Mesendoderm (in vitro differentiated cells): ENCODE measurements at places on chromosomes 5 and 9.
A peak's percentile ranks its signal among the peaks of the same experiment; 100 is the strongest.

DNA sequence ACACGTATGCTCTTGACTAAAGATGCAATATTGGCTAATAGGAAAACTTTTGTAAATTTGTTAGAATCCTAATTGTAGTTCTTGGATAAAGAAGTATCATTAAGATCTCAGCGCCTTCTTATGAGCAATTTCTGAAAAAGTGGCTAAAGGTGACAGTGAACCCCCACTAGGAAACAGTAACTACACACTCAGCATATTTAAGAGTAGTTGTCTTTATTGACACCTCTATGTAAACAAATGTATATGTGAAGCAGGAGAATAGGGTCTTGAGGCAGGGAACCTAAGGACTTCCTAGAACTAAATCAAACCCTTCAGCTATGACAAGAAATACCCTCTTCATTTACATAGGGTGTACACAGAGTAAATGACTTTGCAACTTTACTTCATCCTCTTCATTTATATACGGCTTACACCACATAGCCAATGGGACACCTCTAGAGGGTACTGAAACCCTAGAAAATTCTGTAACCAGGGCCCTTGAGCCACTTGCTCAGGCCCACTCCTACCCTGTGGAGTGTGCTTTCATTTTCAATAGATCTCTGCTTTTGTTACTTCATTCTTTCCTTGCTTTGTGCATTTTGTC, 2.8 kb downstream of the NIPSNAP3A start:
- no peak for DNase-seq

DNA sequence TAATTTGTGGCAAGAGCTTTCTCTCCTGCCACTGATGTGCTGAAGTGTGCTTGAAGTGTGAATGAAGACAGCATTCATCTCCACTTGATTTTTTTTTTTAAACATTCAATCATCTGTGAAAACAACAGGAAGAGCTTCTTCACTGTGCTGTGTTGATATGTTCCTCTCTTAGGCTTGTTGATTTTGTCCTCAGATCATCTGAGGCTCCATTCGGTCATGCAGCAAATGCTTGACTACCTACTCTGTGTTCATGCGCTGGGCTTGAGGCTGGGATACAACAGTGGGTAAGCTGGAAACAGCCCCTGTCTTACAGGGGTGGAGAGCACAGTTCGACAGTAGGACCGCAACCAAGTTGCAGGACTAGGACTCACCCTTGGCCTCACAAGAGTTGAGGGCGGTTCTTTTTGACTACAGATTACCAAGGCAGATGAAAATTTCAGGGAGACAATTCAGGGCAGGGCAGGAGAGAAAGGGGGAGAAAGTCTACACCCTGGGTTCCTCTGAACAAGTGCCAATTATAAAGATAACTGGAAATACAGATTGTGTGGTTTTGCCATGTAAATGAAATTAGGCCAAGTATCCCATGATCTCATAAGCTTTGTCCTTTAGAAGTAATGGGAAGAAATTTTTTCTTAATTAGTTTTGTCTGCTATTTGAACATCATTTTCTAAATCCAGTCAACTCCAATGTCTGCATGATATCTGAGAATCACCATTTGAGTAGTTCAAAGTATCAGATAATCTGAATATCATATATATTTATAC, 31.0 kb upstream of the F2R start:
- DNase-seq: no peak

GRCh38 chr9:113628621-113629020, 165.1 kb downstream of the RGS3 start:
- no peak for DNase-seq

GRCh38 chr5:107631805-107632362, 38.9 kb downstream of the EFNA5 start:
- no peak for DNase-seq

DNA sequence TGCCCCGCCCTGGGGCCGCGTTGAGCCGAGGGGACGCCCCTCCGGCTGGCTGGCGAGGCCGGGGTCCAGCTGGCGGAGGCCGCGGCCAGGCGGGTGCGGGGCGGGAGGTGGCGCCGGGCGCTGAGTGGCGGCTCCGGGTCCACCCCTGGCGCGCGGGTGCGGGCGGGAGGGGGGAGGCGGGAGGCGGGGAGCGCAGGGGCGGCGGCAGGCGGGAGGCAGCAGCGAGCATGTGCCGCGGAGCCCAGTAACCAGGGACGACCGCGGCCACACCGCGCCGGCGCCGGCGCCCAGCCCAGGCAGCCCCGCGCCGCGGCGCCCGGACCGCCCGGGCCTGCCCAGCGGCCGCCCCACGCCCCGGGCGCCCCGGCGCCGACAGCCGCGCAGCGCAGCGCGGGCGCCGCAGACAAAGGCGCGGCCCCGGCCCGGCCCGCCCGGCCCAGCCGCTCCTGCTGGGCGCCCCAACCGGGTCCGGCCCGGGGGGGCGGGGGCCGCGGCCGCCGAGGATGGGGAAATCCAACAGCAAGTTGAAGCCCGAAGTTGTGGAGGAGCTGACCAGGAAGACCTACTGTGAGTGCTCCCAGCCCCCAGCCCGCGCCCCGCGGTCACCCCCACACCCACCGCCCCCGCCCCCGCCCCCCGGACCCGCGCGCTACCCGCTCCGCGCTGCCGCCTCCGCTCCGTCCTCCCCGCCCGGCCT, at the start of gene NCS1:
TSS of gene NCS1 (plus strand) at position 244 of the 697 bp plus-strand sequence. CDS start at position 504, 260 bp downstream.
- DNase-seq: peak; percentile 56
